NCI-H1417 (cell line): ENCODE measurements at places on chromosomes 1 and 21.

DNA sequence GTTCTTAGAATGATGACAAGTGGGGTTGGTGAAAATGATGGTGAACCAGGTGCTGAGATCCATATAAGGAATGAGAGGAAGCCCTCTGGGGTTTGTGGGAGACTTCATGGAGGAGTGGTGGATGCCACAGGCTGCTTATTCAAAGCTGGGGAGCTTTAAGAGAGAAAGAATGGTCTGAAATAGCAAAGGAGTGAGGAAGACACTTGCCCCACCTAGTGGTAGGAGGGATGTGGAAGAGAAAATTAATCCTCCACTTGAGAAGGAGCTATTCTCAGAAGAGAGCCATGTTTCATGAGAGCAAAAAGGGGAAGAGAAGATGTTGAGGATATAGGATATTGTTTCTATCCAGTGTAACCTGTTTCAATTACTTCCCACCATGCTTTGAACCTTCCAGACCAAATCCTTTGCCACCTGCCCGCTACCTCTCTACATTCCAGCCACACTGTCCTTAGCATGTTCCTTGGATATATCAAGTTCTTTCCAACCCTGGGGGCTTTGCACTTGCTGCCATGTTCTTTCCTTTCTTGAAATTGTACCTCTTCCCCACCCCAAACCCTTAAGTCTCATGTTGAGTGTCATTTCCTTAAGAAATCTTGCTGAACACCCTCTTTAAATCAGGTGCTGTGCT lies 19.6 kb upstream of the ZNF648 start:
- DNase-seq, result peak; percentile 71

- no peak for DNase-seq
Measured at GRCh38 chr1:60898987-60899386, 183.4 kb upstream of the NFIA start.

- no peak for DNase-seq
Measured at GRCh38 chr1:63981408-63981773, 207.6 kb downstream of the ROR1 start.

- DNase-seq, result no peak
Measured at GRCh38 chr1:3783651-3784474, 11.3 kb downstream of the SMIM1 start.

DNA sequence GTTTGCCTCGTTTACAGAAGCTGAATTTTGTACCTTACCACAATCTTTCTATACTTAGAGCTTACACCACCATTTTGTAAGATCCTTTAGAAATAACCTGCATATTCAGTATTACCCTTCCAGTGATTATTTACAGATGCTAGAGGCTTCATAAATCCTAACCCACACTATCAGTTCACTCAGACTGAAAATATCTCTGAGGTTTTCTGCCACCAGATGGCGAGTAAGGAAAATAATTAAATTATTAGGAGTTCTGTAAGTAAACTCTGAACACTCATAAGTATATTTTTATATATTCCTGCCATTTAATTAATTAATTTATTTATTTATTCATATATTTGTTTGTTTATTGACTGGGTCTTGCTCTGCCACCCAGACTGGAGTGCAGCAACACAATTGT lies 1635.2 kb downstream of the PLA2G4A start:
- DNase-seq, result no peak

GRCh38 chr1:205091043-205091740 lies 6.9 kb upstream of the TMEM81 start:
- DNase-seq, result no peak

DNA sequence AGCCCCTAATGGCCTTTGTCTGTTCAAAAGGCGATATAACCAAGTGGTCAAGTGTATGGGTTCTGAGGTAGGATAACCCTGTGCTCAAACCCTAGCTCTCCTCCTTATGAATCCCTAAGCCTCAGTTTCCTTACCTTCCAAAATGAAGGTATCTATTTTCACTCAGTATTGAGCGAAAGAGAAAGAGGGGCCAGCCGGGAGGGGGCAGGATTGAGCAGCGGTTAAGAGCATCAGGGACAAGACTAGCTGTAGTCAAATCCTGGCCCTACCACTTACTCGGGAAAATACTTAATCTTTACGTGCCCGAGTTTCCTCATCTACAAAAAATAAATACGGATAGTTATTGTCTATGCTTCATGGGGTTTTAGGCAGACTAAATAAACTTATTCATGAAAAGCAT lies 25.7 kb downstream of the LY9 start:
- peak; percentile 4 for DNase-seq
